ENCODE measurements at places on chromosomes 13 and 19.

DNA sequence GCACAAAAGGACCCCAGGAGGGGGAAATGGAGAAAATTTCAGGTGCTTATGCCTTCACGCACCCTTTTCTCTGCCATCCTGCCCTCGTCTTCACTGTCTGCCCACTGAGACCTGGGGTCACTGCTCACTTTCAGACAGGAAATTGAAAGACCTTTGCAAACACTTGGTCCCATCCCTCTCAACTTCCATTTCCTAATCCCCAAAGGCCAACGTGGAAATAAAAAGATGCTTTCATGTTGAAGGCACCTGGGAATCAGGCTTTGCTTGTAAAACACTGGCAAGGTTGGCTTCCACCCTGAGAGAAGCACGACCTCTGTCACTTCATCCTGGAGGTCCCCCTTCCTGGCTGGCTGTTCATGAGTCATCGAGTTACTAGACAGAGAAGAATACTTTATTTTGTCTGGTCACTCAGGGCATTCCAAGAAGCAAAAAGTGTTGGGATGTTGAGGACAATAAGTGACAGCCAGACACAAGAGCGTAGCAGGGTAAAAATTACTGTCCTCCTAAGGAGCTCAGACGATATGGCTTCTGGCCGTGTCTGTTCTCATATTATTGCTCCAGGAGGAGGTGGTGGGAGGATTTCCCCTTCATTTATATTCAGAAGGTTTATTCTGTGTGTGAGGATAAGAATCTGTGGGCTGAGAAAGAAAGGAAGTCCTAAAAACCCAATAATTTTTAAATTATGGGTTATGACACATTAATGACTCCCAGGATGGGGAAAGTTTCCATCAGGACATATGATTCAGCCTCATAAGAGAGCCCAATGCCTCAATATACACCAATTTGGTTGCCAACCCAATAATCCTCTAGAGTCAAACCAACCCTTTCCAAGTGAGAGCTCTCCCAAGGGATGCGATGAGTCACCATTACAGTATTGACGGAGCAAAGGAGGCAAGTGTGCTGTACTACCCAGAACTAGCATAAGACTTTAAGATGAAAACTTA, 409.0 kb downstream of the COG6 start:
- peak; percentile 51 for DNase-seq

DNA sequence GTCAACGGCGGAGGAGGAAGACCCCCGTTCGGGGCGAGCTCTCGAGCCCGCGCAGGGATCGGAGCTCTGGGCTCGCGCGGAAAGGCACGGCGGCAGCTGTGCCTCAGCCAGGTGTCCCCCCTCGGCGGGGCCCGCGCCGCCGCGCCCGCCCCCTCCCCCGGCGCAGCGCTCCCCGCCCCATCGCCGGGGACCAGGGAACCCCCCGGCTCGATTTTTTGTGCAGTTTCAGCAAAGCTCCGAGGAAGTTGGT, 110.0 kb downstream of the KCNRG start:
- DNase-seq: no peak

- DNase-seq: no peak
Measured at GRCh38 chr19:15640294-15640903, at the start of gene CYP4F3. CYP4F3 (plus strand) TSS chr19:15640897; CDS start chr19:15641416, 519 bp downstream.

DNA sequence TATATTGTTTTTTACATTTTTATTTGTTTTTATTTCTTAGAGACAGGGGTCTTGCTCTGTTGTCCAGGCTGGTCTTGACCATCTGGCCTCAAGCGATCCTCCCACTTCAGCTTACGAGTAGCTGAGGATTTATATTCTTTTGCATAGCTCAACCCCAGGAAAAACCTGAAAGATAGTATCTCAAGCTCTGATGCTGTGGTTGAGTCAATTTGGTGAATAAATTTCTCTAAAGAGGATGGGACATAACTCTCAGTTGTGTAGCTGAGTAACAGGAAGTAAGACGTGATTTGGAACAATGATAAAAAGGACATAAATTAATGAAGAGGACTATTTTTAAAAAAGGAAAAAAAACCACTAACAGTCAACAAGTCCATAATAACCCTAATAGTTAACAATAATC, 79.8 kb upstream of the TNFSF11 start:
- DNase-seq: no peak

- DNase-seq: no peak
Measured at GRCh38 chr19:19155495-19156219, 14.4 kb downstream of the MEF2B start.

GRCh38 chr13:30194906-30195305, 112.4 kb downstream of the KATNAL1 start:
- no peak for DNase-seq

DNA sequence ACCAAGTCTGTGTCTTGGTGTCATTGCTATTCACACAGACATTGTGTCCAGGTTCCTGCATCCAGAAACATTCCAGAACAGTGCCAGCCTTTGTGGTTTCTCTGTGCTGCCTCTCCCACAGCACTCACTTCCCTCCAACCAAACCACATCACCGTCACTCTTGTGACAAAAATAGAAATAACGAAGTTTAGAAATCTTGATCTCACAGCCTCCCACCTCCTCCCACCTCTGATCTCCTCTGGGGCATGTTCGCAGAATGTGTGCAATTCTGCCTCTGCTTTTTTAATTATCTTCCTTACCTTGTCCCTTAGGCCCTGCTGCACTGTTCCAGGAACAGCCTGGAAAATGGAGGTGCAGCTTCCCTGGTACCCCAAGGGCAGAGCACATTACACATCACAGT, 8.7 kb upstream of the SERPINE3 start:
- no peak for DNase-seq

DNA sequence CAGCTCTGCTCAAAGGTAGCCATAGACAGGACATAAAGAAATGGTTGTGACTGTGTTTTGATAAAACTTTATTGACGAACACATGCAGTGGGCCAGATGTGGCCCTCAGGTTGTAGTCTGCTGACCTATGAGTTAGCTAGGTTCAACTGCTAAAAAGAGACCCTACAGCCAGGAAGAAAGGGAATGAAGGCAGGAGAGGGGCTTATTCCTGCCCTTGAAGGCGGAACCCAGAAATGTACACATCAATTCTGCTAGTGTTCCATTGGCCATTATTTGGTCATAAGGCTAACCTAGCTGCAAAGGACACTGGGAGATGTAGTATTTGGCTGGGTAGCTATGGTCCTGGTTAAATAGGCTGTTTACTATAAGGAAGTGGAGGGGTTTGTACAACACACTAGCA, 18.0 kb downstream of the APBA3 start:
- no peak for DNase-seq

DNA sequence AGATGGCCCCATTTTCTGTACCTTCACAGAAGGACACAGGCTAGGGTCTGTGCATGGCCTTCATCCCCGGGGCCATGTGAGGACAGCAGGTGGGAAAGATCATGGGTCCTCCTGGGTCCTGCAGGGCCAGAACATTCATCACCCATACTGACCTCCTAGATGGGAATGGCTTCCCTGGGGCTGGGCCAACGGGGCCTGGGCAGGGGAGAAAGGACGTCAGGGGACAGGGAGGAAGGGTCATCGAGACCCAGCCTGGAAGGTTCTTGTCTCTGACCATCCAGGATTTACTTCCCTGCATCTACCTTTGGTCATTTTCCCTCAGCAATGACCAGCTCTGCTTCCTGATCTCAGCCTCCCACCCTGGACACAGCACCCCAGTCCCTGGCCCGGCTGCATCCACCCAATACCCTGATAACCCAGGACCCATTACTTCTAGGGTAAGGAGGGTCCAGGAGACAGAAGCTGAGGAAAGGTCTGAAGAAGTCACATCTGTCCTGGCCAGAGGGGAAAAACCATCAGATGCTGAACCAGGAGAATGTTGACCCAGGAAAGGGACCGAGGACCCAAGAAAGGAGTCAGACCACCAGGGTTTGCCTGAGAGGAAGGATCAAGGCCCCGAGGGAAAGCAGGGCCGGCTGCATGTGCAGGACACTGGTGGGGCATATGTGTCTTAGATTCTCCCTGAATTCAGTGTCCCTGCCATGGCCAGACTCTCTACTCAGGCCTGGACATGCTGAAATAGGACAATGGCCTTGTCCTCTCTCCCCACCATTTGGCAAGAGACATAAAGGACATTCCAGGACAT, 7.0 kb upstream of the CEACAM7 start:
- DNase-seq: no peak

DNA sequence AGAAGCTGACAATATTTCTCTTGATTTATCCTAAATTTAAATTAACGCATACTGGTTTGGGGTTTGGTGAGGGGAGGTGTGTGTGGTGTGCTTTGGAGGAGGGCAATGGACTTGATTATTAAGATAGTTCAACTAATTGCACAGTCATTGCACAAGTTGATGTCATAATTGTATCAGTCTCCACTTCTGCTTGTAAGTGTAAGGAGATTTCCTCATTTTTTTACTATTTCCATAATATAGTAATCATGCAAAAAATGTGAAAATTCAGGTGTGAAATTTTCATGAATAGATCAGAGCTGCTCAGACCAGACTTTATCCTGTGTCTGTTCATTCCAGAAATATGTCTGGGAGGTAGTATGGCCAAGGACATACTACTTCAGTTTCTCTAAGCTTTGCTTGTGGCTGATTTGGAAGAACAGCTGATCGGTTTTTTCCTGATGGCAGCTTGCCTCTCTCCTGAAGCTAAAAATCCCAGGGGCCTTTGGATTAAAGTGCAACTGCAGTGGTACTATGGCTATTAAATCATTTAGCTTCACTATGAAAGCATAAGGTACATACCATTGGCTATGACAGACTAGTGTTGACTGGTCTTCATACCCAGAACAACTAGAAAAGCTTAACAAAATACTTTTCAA, 201.8 kb upstream of the MIR17HG start:
- no peak for DNase-seq

- no peak for DNase-seq
Measured at GRCh38 chr13:50412046-50412617, 396.9 kb downstream of the KCNRG start.

GRCh38 chr13:113002913-113003290, 33.9 kb downstream of the MCF2L start:
- DNase-seq: no peak

DNA sequence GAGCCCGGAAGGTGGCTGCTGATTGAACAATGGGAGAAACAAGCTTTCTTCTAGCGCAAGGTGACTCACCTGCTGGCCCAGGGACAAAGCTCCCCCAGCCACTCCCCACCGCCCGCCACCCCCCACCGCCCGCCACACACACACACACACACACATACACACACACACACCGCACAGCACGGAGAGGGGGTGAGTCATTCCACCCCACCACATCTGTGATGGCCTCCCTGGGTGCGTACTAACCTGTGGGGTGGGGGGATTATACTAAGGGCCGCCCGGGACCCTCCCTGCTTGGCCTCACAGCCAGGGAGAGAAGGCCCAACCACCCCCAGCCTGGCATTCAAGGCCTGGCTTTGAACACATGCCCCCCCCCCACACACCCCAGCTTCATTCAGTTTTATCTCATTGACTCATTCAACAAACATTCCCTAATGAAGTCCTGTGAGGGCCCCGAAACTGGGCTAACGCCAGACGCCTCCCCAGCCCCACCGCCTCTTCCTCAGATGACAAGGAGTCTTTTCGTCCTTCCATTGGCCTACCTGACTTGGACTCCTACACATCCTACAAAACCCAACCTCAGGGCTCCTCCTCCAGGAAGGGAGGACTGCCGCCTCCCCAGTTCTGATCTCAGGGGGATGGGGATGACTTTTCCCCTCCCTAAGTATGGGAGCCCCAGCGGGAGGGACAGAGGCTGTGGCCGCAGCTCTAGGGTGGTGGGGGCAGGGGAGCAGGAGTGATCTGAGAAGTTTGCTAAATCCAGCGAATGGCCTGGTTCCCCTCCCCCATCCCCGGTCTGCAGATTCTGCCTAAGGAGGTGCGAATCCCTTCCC, 5.8 kb upstream of the ONECUT3 start:
- peak; percentile 41 for DNase-seq

GRCh38 chr13:113147206-113147605, 11.2 kb upstream of the PROZ start:
- no peak for DNase-seq

DNA sequence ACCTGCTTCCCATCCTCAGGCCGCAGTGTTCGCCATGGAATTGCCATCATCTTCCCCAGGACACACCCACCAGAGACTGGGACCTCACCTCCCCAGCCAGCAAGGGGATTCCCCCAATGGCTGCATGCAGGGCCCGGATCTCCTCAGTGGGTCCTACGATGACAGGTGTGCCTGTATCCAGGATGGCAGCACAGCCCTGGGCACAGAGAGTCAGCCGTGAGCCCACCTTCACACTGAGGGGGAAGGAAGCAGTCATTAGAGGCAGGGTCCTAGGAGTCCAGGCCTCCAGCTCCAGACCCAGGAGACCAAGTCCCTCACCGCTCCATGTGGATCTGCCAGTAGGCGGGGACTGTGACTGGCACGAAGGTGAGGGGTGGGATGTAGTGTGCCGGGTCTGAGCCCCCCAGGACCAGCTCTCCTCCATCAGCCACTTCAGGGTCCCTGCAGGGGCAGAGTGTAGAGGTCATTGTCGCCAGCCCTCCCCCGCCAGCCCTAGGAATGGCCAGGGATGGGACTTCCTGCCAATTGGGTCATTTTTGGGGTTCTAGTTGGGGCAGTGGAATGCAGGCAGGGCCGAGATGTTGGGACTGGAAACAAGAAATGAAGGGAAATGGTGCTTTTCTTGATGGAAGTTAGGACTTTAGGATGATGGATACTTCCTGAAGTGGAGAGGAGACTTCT, 5.7 kb upstream of the KCNC3 start:
- DNase-seq: no peak

DNA sequence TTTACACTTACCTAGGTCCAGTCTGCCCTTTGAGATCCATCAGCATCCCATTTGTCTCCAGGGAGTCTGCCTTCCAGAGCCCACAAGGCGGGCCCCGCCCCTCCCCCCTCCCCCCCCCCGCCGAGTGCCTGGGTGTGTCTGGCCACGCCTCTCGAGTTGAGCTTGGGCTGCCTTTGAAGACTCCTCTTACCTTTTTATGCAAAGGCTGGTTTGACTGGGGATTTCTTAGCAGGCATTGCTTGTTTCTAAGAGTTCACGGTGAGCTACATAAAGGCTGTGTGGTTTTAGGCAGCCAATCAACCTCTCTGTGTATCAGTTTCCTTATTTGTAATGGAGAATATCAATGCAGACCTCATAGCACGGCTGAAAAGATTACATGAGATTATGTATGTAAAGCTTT, 11.3 kb downstream of the GPR12 start:
- no peak for DNase-seq

- DNase-seq: no peak
Measured at GRCh38 chr13:75489502-75490263, 7.7 kb upstream of the TBC1D4 start.
